NCI-H187 (cell line): ENCODE measurements at places on chromosomes 4 and X.

DNA sequence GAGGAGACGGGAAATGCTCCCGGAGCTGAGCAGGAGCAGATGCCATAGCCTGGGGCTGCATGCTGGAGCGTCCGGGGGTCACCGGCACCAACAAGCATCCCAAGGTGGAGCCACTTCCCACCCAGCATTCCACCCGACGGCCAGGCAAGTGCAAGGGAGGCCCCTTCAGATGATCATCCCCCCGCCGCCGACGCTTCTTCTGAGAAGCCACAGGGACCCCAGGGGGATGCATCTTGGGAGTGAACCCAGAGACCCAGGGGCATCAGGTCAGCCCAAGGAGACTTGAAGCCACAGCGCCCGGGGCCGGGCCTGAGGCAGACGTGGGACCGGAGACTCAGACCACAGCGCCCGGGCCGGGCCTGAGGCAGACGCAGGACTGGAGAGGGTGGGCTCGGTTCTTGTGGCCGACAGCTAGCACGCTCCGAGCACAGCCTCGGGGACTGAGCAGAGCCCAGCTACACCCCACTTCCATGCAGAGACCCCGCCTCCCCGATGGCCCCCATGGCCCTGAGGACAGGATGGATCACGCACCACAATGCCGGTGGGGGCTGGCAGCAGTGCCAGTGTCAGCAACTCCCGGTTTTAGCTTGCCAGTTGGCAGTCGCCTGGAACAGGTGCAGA is 33.0 kb upstream of the CPLX1 start:
- no peak for DNase-seq

DNA sequence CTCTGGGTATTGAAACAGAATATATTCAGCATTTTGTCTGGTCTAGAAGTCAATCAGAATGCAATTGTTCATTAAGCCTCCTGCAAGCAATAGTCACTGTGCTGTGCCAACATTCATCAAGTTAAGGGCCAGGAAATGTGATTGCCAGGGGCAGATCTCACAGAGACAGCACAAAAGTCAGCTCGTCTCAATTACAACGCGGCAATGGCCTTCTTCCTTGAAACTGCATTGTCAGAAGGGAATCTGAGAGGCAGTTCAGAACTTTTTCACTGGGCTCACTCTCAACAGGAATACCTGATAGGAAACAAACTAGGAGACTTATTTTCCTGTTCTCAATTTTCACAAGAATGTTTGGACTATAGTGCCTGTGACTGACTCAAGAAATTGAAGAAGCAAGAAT is 131.1 kb upstream of the NR3C2 start:
- no peak for DNase-seq

DNA sequence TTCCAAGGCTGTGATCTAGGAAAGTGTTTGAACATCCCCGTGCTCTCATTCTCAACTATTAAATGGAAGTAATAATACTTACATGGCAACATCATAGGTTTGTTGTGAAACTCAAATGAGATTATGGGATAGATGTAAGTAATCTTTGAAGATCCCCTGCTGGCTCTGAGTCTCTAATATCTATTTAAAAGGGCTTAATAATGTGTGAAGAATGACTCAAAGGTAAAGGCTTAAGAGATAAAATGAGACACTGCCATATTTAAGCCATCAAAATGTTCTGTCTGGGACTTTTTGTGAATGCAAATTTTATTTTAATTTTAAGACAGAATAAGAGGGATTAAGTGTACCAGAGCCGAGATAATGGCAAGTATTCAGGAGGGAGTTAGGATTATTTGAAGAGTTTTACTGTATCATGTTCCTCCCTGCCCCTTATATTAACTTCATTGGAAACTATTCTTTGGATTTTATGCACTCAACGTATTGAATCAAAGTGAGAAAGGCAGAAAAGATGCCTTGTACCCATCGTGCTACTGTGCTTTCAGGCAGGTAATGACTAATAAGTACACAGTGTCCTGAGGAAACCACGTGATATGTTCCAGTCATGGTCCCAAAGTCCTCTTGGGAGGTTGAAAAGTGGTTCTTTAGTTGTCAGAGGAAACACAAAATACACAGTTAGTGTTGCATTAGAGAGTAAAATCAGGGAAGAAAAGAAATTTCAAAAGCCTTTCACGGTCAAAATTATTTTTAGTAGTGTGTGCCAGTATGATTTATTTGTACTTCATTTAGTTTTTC is 192.4 kb downstream of the RBM46 start:
- DNase-seq = no peak

DNA sequence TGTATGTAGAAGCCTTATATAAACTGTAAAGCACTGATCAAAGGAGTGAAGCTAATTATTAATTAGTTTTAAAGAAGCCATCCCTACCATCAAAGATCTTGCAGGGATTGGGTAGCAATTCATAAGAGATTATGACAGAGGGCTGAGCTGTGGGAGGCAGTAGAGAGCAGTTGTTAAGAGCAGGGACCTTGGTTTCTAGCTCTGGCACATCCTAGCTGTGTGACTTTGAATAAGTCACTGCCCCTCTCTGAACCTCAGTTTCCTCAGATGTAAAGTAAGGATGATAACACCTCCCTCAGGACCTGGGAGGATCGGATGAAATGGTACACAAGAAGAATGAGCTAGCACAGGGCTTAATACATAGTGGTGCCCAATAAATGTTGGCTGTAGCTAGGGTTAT is 45.4 kb downstream of the APLN start:
- DNase-seq = no peak

DNA sequence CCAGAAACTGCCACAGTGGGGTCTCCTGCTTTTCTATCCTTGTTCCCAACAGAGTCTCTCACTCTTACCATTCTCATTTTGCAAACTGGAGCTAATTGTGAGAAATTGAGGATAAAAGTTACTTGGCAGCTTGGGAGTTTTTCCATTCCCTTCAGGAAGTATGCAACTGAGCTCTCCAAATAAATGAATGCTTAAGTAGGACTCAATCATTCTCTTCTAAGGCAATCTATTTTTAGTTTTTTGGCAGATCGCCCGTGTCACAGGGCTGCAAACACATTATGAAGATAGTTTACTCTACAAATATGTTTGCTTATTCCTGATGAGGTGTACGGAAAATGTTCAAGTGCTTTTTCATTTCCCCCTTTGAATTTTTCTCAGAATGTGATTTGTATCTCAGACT is 5.3 kb downstream of the ASB11 start:
- DNase-seq = no peak

GRCh38 chrX:21905953-21906352 is 34.6 kb upstream of the SMS start:
- DNase-seq = no peak

DNA sequence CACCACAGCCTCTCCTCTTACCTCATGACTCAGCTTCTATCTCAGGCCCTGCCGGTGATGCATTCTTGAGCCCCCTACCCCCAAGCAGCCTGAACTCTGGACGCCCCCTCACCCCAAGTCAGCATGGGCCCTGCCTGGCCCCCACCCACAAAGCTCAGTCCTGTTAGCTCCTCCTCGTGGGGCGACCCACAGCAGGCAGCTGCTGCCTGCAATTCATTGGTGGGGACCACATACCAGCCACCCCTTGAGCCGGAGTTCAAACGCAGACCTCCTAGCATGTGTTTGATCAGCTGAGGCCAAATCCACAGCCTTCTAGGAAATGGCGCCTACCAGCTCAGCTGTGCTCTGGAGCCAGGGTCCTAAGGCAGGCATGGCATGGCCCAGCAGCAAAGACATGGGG is 111.8 kb downstream of the EFNB1 start:
- DNase-seq = no peak

- DNase-seq = no peak
Observed at GRCh38 chr4:6443035-6444023, 29.1 kb downstream of the PPP2R2C start.

DNA sequence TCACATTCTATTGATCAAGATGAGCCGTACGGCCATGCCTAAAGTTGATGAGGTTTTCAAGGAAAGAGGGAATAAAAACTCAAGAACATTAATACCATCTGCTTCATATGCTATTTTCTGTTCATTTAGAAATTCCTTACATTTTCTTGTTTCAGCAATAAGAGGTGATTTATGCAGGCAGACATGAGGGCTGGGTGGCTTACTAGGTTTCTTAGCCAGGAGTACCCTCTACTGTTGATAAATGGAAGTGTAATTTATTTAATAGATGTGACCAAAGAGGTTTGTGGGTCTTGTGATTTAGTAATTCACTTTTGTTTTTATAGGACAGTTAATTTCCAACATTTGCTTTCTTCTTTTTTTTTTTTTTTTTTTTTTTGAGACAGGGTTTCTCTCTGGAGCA is 6.4 kb upstream of the SMIM9 start:
- no peak for DNase-seq

DNA sequence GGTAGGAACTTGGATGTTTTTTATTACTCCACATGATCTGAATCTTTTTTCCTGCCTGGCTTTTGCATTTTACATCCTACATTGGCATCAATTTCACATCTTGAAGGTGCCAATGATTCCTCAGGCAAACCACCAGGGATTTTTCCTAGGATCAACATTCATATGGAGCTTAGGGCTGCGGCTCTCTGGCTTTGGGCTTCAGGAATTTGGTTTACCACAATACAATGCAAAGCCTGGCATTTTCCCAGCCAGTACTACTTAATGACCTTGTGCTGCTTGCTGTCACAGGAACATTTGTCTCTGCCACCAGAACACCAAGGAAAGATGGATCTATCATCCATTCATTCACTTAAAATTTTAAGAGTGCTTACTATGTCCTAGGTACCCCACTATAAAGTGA is 180.7 kb downstream of the PDGFC start:
- no peak for DNase-seq

DNA sequence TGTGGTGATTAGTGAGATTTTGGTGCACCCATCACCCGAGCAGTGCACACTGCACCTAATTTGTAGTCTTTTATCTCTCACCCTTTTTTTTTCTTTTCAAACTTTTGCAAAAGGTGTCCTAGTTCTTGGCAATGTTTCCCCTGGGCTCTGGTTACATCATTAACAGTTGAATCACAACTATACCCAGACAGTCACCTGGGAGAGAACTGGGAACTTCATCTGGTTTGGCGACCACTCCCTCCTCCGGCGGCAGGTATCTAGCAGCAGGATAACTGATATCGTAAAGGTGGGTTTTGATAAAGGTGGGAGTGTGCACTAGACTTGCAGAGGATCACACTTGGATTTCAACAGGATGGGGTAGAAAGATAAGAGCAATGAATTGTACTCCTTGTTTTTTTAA is 140.5 kb downstream of the CHIC2 start:
- DNase-seq = no peak

- DNase-seq = no peak
Observed at GRCh38 chrX:19303256-19303880, 40.4 kb upstream of the PDHA1 start.

- DNase-seq = no peak
Observed at GRCh38 chr4:166941629-166942028, 292.7 kb downstream of the SPOCK3 start.

DNA sequence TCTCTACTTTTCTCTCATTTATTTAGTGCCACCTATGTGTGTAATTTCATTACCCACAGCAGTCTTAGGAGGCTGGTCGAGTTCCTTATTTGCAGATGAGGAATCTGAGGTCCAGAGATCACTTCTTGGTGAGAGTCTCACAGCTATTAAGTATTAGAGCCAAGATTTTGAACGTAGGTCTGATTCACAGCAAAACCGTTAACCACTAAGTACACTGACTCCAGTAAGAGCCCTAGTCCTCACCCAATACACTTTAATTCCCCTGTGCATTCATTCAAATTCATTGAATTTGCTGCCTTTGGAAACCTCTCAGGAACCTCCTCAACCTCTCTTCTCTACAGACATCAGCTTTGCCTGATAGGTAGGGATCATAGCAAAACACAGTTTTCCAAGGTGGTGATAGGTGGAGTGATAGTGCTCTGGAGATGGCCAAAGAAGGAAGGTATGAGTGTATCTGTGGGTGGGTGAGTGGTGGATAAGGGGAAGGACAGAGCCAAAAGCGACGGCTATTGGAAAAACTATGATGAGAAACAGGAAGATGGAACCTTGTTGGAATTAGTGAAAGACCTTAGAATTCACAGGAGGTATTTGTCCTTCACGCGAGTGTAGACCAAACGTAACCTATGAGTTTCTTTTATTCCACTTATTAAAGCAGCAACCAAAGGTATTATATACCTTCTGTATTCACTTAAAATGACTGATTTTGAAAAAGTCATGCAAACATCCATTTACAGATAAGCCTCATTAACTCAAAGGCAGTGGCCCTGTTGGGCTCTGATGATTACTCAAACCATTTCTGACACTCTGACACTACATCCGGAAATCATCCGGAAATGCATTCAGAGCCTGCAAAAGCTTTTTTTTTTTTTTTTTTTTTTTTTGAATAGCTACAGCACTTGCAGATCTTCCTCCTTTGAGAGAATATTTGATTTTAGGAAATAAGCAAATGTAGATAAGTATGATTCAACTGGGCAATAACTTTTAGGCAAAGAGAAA is 6.3 kb downstream of the FMR1 start:
- no peak for DNase-seq

DNA sequence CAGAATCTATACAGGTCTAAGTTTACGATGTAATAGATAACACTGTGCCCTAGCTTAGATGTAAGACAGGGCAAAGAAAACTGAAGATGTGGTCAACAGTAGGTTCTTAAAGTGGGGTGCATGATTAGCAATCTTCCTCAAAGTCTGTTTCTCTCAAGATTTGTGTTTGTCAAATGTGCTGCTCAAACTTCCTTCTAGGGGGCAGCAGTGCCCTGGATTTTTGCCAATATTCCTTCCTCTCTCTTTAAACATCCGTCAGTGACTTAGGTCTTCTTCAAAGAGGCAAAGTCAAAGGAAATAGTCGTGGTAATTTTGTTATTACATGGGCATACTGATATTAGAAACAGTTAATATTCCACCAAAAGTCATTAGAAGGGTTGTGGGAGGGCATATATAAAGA is 4.2 kb upstream of the PDHA2 start:
- DNase-seq = no peak

DNA sequence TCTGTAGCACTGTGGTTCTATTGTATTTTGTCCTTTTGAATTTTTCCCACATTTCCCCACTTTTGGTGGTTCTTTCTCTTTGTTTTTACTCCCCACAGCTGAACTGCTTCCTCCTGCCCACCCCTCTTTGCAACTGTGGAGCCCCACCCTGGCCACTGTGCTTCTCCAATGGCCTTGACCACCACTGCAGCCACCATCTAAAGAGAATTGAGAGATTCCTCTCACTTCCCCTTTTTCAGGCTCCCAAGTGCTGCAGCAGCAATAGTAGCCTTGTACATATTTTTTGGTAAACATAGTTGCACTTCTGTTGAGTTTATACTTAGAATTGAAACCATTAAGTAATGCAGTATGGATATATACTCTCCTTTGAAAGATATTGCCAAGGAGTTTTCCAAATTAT is 51.3 kb upstream of the FRMPD3 start:
- no peak for DNase-seq

- no peak for DNase-seq
Observed at GRCh38 chr4:25310066-25310802, 2.3 kb upstream of the ZCCHC4 start.
